ENCODE measurements at places on chromosomes 5 and 9.

GRCh38 chr5:8826508-8826907, 719.4 kb downstream of the SEMA5A start:
- DNase-seq: no peak

DNA sequence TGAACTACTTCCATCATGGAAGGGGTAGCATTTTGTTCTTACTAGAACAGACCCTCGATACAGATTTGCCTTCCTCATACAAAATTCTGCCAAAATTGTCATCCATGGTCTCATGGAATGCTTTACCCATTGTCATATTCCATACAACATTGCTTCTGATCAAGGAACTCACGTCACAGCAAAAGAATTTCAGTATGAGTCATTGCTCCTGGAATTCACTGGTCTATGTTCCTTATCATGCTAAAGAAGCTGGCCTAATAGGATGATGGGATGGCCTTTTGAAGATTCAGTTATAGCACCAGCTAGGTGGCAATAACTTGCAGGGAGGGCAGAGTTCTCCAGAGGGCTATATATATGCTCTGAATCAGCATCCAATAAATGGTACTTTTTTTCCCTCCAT, 18.2 kb upstream of the FNIP1 start:
- no peak for DNase-seq

GRCh38 chr9:17865881-17866280, 287.0 kb downstream of the SH3GL2 start:
- DNase-seq: no peak

DNA sequence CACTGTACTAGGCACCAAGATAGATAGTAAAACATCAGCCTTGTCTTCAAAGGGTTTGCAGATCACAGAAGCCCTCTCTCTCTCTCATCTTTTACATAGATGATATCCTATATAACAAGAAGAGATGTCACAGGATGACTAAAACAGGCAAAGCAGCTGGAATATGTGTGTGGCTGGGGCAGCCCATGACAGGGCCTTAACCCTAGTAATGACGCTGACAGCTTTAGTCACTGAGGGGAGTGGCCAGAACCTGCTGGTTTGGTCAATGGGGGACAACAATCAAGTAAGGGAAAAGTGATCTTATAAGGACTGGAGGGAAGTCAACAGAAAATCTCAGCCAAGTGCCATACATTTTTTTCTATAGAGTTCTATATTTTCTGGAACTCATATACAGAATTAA, 41.9 kb upstream of the RIC1 start:
- no peak for DNase-seq

GRCh38 chr5:128673970-128674369, 135.9 kb upstream of the FBN2 start:
- DNase-seq: no peak

- DNase-seq: no peak
Observed at GRCh38 chr9:123397975-123398374, 42.0 kb downstream of the CRB2 start.

GRCh38 chr5:132465059-132465707, 25.4 kb downstream of the IRF1 start:
- no peak for DNase-seq

DNA sequence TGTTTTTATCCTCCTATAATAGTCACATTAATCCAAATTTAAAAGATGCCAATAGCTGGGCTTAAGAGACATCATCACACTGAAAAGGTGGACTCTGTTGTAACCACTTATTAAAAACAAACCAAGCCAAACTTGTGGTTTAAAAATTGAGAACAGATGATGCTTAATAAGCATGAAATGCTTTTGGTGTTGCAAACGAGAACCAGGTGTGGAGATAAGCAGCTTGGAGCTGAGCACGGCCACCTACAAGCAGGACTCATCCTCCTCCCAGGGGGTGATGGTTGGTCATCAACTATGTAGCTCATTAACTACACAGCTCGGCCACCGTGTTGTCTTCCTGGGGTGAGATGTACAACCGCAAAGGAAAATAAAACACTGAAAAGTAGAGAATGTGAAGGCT, 154.4 kb downstream of the NPR3 start:
- no peak for DNase-seq

All from NCI-H2081 (cell line).